T-helper 22 cell (primary cell): ENCODE measurements at places on chromosomes 5 and 9.

- no peak for DNase-seq
Measured at GRCh38 chr5:33890131-33891032, 1.4 kb downstream of the ADAMTS12 start.

DNA sequence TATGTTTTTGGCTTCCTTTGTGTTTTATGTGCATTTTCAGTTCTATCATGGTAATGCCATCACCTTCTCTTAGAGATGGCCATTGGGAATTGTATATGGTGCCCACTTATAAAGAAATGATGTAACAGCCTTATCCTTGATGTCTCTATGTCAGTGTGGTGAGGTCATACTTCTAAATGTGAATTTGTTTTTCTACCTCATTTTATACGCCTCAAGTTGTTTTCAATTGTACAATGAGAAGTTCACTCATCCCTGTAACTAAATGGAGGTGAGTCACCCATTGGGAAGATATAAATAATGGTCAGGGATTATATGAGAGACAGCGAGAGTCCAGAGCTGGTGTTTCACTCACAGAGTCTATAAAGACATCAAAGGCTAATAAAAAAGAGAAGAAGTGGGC, 402.4 kb downstream of the AGTPBP1 start:
- no peak for DNase-seq

DNA sequence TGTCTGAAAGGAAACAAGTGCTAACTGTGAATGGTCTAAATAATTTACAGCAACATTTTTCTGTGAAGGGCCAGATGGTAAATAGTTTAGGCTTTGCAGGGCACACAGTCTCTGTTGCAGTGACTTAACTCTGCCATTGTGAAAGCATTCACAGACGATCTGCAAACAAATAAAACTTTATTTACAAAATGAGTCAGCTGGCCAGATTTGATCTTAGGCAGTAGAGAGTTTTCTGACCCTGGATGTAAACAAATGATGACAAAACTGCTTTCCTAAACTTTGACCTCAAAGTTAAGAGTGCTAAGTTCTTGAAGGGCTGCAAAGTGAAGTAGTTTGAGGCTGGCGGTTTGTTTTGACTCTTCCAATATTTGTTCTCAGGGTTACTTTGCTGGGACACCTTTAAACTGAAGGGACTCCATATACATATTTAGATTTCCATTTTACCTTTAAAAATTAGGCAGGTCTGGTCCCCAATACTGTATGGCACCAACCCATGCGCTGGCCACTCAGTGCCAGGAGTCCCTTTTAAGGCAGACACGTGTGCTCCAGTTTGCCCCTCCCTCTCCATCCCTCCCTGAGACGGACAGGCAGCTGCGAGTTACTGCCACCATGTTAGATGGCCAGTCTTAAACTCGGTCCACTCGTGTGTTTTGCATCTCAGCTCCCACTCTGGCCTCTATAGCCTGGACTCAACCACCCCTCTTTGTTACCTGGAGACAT, 4.0 kb upstream of the ADAMTS16 start:
- DNase-seq = no peak

DNA sequence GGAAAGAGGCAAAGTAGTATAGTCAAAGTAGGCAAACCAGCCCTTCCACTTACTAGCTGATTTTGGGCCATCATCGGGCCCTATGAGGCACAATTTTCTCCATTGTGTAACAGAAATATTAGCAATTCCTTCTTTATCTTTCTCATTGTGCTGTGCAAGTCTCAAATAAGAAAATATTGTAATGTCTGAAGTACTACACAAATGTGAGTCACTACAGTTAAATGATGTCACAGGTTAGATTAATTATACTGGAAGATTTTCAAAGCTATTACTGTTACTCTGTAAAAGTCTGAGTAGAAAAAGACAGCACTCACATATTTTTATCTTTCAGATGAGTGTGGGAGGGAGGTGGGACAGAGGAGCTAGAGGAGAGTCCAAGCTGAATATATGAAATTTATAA, 12.4 kb upstream of the TMC1 start:
- no peak for DNase-seq

GRCh38 chr9:93659044-93659836, 82.9 kb downstream of the PHF2 start:
- DNase-seq = no peak

DNA sequence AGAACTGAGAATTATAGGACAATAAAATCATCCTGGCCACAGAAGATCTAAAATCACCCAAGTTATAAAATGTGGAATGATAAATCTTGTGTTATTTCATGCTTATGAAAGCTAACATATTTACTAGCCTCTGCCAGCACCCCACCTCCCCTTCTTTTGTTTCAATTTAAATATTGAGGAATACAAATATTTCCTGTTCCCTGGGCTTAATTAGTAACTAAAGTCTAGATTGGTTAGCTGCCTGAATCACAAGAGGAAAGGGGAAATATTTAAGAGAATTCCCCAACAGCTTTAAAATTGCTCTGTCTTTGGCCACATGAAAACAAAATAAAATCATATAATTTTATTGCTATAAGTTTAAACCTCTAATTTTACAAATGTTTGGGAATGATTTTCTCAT, 287.0 kb downstream of the PRELID2 start:
- no peak for DNase-seq

DNA sequence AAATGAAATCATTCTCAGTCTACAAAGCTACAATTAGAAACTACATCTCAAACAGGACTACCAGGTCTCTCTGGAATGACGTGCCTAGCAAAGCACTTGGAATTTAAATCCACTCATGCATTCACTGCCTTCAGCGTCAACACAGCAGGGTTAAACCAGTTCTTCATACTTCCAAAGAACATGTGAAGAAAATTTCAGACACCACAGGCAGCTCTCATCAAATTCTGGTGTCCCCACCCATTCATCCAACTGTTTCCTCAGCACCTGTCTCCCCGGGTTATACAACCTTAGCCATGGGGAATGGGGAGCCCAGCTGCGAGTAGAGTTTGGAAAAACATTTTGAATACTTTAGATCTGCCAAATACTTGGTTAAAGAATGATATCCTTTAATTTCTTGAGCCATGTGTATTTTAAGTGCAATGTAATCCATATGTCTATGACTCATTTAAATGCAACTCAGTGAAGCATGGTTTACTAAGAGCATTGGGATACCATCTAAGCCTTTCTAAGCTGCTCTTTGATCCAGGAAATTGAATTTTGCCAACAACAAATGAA, 17.5 kb downstream of the ADAM19 start:
- DNase-seq = no peak

DNA sequence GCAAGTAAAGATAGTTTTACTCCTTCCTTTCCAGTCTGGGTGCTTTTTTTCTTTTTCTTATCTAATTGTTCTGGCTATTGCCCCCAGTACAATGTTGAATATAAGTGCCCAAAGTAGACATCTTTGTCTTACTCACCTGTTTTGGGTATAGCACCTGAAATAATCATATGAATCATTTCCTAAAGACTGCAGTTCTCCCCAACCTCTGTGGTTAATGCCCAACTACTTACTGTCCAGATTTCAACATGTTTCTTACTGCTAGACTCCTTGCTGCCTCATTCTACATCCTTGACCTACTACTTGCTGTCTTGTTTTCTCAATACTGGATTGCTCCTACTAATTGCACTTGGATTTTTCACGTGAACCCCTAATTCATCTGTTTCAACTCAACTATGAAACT, 8.8 kb upstream of the HSDL2 start:
- DNase-seq = no peak

DNA sequence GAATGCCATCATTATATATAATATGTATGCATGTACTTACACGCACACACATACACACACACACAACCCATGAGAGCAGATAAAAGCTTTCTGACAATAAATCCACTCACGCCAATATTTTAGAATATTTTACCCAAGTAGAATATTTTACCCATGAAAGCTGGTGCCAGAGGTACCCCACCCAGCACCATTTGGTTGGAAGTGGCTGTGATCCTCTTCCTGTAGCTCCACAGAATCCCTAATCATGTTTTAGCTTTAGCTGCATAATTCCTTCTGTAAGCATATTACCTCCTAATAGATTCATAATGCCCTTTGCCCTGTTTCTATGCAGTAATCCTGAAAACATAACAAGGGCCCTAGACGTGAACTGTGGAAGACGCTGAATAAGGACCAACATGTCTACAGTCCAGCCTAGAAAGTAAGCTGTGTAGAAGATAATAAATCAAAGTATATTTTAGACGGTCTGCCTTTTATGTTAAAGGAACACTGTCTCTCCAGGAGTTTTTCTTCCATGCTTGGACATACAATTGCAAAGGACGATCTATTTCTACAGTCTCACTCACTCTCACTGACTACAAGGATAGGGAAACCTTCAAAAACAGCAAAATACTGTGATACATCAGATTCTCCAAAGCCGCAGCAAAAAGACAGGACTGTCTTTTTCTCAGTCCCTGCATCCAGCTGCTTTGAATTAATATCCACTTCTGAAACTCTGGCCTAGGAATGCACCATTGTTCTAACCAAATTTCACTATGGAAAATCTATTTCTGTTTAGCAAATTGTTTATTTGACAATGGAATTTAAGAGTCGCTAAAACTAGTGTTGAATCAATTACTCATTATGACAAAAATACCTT, 98.2 kb downstream of the USP20 start:
- no peak for DNase-seq

GRCh38 chr9:112705768-112706427, 12.0 kb downstream of the INIP start:
- no peak for DNase-seq

- DNase-seq = no peak
Measured at GRCh38 chr5:151709109-151709735, 22.5 kb upstream of the SPARC start.

DNA sequence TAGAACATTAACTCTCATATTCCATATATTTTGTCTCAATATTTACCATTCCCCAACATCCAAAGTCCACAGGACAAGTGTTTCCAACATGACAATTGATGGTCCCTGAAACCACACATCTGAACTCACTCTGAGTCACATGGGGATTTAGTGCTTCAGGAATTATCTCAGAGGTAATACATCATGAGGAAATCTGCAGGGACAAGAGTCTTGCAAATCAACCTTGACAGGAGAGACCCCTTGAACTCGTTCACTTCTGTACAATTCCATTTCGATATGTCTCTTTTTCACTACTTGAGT, 119.7 kb upstream of the ABCA1 start:
- no peak for DNase-seq

- no peak for DNase-seq
Measured at GRCh38 chr9:110835859-110836271, 167.3 kb downstream of the MUSK start.

- no peak for DNase-seq
Measured at GRCh38 chr5:124301850-124302249, 444.6 kb downstream of the ZNF608 start.

DNA sequence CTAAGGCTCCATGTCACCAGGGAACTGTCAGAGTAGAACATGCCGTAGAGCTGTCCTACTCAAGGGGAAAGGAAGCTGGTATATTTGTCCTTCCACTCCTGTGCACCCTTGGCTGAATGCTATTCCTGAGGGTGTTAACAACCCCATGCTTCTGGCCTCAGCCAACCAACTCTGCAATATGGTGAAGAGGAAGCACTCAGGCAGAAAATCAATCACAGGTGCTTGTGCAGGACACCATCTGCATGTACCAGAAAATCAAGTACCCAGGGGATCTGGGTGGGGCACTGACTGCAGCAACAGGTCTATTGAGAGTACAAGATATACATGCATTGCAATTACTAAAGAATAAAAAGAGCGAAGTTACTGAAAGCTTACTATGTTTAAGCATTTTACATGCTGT, 51.4 kb upstream of the NEK6 start:
- DNase-seq = no peak

DNA sequence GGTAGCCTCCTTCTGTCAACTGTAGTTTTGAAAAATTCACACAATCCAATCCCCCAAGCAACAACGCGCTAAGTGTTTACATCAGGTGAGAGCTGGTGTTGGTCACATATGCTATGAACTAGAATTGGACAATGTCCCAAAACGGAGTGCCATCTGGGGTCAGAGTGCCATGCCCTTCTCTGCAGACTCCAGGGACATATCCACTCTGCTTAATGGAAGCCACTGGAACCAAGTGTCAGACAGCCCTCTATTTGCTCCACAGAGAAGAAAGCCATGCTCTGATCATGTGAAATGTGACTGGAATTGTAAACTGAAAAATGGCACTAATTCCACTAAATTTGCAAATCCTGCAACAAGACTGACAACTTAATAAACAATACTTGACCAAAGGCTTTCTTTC, 12.2 kb downstream of the ABCA1 start:
- DNase-seq = no peak

DNA sequence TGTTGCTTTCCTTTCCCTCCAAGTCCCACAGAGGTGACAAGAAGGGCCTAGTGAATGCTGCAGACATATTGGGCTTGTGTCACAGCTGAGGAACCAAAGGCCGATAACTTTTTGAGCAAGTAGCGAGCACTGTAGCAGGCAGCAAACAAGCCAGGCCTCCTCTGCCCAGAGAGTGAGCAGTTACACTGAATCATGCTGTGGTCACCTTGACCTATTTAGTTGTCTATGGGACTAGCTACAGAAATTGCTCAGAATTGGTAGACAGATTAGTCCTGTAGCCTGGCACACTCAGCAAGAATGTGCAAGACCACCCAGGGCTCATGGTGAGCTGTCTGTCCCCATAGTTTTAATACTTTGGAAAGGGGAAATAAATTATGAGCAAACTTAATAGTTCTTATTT, 25.2 kb downstream of the ZCCHC9 start:
- DNase-seq = no peak

DNA sequence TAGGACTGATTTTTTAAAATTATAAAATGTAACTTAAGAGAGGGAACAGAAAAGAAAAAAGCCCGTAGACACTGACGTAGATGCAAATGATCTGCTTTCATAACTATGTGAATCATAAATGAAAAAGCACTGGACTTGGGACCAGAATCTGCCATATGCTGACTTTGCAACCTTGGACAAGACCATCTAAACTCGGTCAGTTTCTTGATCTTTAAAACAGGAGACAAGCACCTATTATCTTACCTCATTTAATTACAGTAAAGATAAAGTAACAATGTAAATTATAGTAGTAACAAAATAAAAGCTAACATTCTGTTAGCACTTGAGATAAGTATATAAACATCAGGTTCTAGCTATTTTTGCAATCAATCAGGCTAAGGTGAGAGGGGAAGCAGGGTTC, 20.0 kb downstream of the FBXW2 start:
- DNase-seq = no peak

DNA sequence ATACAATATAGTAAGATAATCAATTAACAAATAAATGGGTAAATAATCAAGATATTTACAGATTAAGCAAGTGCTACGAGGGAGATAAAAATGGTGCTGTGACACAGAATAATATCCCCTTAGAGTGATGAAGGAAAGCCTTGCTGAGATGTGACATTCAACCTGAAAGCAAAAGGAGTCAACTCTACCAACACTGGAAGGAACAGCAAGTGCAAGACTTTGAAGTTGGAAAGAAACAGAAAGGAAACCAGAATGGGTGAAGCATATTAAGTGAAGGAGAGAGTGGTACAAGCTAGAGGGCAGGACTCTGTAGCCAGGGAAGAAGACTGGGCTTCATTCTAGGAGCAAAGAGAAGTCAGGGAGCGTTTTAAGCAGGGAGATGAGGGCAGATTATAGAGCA, 12.2 kb upstream of the MEGF9 start:
- DNase-seq = no peak

GRCh38 chr5:151683986-151684588, 2.6 kb downstream of the SPARC start:
- no peak for DNase-seq
